Activated naive CD4-positive, alpha-beta T cell treated with anti-CD3 and anti-CD28 coated beads, Interleukin-2, amount 50 U/mL, for 72 hours (primary cell): ENCODE measurements at places on chromosomes 3 and 15. TPM values are rescaled to one million over a fixed set of nuclear protein-coding genes. Genes with fewer than 3 reads are reported as not detected.

DNA sequence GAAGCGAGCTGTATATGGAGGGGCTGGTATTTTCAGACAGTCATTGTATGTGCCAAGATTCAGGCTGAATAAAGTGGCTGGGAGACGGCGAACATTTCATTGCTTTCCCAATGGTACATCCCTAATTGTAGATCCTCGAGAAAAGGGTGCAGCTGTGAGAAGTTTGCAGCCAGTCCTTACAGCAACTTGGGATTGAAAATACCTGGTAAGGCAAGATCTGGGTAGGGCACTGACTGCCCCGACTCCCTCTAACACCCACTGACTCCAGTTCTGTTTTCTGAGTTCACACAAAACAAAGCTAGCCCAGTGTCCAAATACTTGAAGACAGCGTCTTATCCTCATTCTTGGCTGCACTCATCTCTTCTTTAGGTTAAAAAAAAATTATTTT lies 63.7 kb downstream of the EDEM1 start:
- DNase-seq, result no peak

- DNase-seq, result no peak
These were observed 183.3 kb downstream of the NR1D2 start for GRCh38 chr3:24128199-24129005.

GRCh38 chr3:53129344-53129743 lies 891 bp downstream of the RFT1 start:
- DNase-seq, result no peak

GRCh38 chr15:69919816-69920215 lies 177.9 kb downstream of the TLE3 start:
- DNase-seq, result no peak

DNA sequence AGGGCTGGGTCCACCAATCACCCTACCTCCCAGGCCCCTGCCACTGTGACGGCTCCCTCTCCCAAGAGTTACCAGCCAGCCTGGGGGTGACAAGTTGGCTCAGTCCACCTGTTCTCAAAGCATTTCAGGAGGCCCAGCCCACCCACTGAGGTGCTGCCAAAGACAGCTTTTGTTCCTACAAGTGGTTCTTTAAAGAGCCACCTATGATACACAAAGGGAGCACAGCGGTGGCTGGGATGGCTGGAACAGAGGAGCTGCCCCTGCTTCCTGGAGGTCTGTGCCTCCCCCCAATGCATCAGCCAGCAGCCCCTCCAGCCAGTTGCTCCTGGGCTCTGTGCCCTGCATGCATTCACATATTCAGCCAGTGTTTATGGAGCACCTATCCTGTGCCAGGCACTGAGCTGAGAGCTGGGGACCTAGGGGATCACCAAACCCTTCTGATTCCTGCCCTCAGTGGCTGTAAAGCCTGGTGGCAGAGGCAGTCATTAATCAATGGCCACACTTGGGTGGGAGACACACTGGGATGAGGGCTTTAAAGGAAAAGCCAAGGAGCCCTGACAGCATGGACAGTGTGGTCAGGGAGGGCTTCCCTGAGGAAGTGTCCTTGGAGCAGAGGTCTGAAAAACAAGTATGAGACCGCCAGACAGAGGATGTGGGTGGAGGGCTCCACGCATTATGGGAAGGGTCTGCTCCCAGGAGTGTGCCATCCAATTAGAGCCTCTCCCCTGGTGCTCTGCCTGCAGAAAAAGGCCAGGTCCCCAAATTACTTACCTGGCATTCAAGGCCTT lies 107.1 kb upstream of the LINGO1 start:
- DNase-seq, result no peak

GRCh38 chr3:55591888-55592287 lies 104.8 kb upstream of the WNT5A start:
- no peak for DNase-seq

DNA sequence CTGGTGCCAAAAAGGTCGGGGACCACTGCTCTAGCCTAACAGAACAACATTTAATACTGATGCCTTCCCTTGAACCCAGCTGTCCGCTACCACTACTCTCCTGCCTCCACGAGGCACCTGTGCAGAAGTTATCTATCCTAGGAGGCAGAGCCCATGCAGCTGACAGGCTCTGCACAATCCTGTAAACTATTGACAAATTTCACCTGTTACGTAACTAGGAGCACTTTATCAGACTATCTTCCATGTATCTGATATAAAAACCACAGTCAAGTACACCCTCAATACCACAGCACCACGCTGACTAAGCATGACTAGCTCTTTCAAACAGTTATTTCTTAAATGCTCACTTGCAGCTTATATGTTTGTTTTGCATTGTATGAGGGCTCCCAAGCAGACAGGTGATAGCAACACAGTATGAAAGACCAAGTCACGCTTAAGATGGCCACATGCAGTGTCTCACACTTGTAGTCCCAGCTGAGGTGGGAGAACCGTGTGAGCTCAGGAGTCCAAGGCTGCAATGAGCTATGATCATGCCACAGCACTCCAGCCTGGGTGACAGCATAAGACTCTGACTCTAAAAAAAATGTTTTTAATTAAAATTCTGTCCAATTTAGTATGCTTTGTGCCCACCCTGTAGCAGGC lies 4.5 kb upstream of the IL17RC start:
- no peak for DNase-seq

DNA sequence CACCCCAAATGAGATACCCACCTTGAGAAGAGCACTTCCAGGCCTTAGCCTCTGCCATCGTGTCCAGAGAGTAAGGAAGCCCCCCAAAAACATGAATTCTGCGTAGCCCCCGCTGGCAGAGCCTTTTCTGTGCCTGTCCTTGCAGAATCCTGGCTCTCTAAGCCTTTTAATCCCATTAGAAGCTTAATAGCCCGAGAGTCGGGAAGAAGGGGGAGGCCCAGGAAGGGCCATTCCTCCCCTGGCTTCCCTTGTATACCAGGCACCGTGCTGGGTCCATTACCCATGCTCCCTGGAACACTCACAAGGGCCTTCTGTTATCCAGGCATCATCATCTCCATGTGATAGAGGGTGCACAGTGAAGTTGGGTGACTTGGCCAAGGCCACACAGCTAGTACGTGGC lies 7.1 kb downstream of the SPTBN5 start:
- DNase-seq, result no peak

DNA sequence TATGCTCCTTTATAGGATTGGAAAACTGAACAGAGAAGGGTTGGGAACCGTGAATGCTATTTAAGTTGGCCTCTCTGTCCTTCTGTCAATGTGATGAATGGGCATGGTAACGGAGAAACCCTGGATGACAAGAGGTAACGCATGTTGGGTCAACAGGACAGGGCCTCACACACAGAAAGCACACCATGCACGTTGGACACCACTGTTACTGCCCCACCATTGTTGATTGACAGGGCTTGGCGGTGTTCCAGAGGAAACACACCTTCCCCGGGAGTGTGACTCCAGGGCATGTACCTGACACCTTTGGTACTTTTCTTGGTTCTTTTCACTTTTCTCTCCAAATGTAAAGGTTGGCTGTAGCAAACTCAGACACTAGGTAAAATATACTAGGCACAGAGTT lies 548.5 kb downstream of the OCA2 start:
- DNase-seq, result no peak

DNA sequence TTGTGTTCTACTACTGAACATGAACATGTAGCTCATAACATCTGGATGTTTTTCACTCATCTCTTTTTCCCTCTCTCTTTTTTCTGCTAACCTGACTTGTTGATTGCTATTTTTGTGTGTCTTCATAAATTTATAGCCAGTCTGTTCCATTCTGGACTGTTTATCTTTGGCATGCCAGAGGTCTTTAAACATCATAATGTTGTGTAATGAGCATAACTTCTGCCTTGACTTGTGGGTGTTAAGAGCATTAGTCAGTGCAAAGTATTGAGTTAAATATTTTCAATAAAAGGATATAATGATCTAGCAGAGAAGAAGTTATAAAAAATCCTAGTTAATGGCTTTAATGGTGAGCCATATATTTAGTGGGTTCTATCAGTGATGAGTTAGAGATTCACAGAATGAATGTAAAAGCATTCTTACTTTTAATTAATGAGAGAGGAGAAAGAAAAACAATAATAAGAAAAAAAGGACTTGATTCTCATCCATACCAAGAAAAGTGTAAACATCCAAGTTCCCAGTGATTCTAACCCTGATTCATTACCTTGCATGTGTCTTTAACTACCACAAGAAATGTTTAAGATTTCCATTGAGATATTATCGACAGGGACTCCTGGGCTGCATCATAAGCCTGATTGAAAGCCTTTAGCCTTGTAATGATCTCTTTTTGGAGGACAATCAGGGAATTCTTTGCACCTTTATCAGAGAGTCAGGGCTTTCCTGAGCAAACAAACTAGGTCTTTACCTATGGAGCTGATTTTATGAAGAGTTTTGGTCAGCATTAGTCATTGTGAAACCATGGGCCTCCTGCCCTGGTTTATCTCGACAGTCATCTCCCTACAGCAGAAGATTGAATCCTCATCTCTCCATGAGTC lies 22.9 kb downstream of the MITF start:
- no peak for DNase-seq

DNA sequence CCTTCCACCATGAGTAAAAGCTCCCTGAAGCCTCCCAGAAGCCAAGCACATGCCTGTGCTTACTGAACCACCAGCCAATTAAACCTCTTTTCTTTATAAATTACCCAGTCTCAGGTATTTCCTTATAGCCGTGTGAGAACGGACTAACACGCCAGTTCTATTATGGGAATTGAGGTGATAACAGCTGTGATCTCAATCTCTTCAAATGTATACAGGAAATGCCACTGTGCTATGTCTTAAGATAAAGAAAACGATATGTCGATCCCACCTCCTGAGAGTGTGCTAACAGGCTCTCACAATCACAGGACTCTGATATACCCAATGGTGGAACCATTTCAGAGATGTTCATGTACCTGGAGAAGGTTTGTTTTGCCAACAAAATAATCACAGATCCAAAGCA lies 26.2 kb downstream of the CHSY1 start:
- no peak for DNase-seq

TTC21A gene
- total RNA-seq, result 1.6 TPM

GABRR3 gene
- total RNA-seq, result not detected

FES gene
- total RNA-seq, result 91.4 TPM
